CD4-positive, alpha-beta T cell (primary cell): ENCODE measurements at places on chromosomes 12 and 14.

GRCh38 chr14:95886366-95887056, 9.9 kb downstream of the TUNAR start:
- no peak for DNase-seq

DNA sequence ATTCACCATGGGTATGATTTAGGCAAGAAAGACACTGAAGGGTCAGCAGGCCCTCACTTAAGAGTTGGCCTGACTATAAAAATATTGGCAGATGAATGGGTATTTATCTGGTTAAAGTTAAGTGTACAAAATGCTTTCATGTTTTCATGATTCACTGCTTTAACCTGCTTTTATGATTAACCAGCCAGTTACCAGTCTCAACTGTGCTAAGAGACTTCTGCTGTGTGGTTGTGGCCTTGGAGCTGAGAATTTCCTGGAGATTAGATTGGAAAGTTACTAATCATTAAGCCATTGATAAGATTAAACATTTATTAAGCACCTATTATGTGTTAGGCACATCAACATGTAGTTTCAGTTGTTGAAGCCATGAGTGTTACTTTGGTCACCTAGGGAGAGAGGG, 68.9 kb downstream of the RASSF8 start:
- DNase-seq: no peak

DNA sequence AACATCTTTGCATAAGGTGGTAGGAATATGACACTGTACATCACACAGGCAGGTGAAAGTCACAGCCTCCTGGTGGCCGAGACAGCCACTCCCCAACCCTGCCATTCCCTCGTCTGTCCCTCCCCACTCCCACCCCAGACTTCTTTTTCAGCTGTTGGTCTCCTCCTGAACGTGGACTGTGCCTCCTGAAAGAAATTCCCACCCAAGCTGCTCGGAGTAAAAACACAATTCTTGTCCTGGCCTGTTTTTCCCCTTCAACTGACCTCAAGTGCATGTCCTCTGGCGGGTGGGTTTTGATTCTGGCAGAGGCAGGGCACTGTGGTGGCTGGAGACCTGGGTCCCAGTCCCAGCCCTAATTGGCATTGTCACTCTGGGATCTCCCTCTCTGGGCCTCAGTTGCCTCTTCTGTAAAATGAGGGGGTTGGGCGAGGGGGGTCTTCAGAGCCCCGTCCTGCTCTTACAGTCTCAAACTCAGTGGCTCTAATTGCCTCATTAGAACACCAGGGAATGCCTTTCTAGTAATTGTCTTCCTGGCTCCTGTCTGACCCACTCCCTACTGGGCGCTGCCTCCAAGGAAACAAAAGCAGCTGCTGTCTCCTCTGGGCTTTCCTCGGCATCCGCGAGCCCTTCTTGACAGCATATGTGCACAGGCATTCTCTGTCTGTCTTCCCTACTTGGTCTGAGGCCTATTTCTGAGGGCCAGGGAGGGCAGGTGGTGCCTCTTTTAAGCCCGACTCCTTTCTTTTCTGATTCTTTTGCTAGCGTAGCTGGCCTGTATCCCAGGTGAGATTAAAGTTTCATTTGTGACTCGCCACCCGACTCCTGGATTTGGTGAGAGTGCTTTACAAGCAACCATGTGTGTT, 186.6 kb upstream of the RMST start:
- DNase-seq: no peak

GRCh38 chr12:69435644-69436043, 34.5 kb upstream of the FRS2 start:
- DNase-seq: no peak

DNA sequence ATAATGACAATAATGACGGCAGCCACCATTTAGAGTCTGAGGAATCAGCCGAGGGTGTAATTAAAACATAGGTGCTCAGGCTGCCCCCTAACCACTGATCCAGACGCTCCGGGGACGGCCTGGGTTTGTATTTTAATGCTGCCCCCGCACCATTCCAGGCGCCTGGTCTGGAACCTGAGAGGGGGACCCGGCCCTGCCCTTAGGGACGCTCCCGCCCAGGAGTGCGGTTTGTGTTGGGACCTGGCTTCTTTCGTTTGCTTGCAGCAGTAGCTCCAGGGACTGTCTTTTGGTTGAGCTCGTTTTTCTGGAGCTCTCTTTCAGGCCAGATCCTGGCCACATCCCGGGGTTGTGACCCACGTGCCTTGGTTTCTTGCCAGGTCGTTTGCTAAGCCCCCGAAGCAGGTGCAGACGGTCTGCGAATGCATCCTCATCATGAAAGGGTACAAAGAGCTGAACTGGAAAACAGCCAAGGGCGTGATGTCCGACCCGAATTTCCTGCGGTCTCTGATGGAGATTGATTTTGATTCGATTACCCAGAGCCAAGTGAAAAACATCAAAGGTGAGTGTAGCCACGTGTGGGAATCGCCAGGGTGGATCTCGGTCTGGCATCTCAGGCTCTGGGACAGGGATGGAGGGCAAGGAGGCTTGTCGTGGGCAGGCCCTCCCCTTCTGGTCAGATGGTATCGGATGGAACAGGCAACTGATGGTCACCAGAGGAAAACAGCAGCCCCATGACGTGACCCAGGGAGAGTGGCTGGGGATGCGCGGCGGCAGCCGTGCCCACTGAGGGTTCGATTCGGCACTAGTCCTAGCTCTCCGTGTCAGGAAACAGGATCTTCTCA, 63.5 kb downstream of the CCDC92 start:
- no peak for DNase-seq

DNA sequence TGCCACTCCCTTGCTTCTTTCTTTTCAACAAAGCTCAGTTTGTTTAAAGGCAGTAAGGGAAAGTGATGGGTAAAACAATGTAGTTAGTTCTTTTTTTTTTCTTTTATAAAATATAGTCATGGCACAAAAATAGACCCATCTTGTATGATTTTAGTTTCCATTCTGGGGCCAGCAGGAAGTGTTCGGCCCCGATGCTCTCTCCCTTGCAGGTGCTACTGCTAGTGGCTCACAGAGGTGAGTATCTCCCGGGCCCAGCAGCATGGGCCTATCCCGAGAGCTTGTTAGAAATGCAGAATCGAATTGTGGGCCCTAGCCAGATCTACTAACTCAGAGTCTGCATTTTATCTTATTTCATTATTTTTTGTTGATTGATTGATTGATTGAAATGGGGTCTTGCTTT, 78.7 kb downstream of the SYNE3 start:
- no peak for DNase-seq

DNA sequence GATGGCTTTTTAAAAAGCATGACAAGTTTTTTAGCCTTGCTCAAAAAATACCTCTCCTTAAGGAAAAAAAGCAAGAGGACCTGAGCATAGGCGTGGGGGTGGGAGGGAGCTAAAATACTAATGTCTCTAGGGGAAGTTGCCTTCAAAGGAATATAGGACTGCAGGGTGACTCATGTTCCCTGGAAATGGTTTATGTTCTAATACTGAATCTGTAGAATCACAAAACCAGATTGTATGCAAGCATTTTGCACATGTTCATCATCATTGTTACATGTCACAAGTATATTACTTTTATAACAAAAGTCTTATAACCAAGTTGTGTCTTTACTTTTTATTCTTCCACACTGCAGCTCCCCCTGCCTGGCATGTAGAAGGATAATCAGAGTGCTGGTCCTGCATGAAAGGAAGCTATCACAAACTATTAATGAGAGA, 36.6 kb downstream of the GPR135 start:
- no peak for DNase-seq

- DNase-seq: no peak
Measured at GRCh38 chr12:128850400-128850799, 2.9 kb upstream of the GLT1D1 start.

- DNase-seq: no peak
Measured at GRCh38 chr12:57092529-57092862, 3.6 kb downstream of the NAB2 start.

DNA sequence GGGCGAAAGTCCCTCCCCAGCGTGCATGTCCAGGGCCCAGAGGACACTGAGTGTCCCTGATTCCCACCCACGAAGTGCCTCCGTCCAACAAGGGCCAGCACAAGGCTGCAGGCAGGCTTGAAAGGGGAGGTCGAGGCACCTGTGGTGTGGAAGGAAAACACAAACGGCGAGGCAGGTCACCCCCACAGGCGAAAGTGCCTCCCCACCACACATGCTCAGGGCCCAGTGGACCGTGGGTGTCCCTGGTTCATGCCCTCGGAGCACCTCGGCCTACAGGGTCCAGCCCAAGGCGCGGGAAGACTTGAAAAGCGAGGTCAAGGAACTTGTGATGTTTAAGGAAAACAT, 370.4 kb downstream of the ALG10 start:
- DNase-seq: no peak

DNA sequence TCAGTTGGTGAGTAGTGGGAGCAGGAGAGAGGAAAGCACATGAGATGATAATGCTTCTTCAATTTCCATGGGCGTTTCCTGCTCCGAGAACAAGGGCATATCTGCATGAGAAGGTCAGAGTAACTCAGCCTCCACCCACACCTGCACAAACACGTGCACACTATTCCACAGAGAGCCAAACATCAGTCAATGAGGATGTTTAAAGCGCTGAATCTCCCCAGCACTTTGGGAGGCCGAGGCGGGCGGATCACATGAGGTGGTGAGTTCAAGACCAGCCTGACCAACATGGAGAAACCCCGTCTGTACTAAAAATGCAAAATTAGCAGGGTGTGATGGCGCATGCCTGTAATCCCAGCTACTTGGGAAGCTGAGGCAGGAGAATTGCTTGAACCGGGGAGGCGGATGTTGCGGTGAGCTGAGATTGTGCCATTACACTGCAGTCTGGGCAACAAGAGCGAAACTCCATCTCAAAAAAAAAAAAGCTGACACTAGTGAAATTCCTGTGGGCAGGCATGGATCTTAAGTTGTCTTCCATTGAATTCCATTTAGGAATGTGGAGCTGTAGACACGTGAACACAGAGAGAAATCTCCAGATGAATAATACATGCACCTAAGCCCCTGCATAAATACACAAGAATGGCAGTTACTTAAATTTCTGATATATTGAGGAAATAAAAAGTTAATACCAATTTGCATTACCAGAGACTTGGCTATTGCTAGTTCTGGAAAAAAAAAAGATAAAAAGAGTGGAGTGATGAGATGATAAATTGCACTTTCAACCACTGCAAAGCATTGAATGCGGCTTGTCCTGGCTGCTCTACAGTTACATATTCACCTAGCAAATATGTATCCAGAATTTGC, 1097.4 kb upstream of the TMEM132C start:
- DNase-seq: no peak

- no peak for DNase-seq
Measured at GRCh38 chr14:97866664-97867063, 1069.5 kb downstream of the VRK1 start.

DNA sequence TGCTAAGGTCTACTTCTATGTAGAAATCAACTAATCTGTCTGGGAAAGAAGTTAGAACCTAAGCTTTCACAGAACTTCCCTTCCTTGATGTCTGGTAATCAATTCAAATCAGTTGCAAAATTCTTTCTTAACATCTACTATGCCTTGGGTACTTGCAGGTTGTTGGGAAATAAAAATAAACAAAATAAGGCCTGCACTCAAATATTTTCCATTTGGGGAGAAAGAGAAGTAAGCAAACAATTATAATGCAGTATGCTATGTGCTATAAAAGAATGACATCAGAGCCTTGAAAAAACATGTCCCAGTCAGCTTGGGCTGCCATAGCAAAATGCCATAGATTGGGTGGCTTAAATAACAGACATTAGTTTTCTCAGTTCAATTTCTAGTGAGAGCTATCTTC, 425.9 kb upstream of the DCN start:
- no peak for DNase-seq

DNA sequence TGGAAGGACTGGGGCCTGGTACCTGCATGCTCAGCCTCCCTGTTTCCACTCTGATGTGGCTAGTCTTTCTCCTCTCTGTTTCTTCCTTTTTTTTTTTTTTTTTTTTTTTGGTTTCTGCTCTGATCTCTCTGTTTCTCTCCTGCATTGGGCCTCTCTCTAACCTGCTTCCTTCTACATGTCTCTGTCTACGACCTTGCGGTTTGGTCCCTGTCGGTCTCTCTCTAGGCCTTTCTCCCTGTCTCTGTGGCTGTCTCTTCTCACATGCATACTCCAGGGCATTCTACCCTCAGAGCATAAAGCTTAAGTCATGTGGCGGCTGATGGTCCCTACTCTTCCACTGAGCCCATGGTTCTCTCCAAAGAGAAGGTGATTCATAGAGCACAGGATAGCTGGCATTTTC, 1096.6 kb downstream of the BCL11B start:
- DNase-seq: no peak

DNA sequence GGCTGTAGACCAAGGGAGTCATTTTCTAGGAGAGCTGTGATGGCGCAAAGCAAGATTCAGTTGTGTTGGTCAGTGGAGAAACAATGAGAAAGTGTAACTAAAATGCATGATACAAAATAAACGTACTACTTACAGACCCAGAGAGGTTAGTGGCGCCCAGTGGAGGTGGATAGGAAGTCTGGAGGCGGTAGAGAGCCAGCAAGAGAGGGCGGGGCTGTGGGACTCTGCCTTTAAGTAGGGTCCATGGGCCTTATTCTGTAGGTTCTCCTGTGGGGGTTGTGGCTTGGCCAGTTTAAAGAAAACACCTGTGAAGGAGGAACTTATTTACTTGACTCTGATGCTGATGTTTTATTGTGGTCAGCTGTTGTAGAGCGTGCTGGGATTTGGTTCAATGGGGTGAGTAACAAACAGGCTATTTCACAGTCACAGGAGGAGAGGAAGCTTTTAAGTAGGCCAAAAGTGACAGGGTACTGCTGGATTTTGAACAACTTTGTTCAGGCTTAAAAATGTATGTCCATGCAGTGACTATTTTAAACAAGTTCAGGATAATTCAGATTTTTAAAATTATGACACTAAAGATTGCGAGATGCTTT, 1097.7 kb downstream of the TMTC2 start:
- DNase-seq: no peak

- no peak for DNase-seq
Measured at GRCh38 chr12:84738481-84738972, 174.1 kb downstream of the SLC6A15 start.

DNA sequence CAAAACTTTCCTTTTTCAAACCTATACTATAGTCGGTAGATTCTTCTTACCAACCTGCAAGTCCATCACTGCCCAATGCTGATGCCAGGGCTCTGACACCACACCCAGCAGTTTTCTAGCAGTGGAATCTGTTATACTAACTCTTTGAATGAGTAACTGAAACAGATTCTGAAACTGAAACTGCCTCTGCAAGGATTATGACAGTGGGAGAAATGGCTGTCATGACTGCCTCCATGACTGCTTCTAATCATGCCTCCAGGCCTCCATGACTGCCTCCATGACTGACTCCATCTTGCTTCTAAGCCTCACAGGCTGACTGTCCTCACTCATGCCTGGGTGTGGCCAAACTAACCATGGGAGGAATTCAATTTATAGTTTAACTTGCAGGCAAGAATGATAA, 29.4 kb upstream of the OXA1L start:
- DNase-seq: no peak
